ENCODE measurements at places on chromosomes 6 and 20.

GRCh38 chr6:107727096-107727757, 96.9 kb downstream of the SCML4 start:
- no peak for DNase-seq

DNA sequence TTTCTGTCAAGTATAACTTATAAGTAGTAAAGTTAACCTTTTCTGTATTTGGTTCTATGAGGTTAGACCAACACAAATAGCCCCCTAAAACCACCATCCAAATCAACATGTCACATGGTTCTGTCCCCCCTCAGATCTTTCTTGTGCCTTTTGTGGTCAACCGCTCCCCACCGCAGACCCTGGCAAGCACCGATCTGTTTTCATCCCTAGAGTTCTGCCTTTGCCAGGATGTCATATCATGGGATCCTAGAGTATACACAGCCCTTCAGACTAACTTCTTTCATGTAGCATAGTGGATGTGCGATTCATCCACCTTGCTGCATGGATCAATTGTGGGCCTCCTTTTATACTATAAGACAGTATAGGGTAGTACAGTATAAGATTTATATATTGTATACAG, 124.3 kb downstream of the BCAS1 start:
- no peak for DNase-seq

GRCh38 chr20:49360242-49360968, 82.5 kb upstream of the ZNFX1 start:
- no peak for DNase-seq

GRCh38 chr6:63732336-63732735, 96.7 kb downstream of the PHF3 start:
- no peak for DNase-seq

GRCh38 chr6:5044866-5045265, 40.3 kb upstream of the PPP1R3G start:
- DNase-seq, result no peak

DNA sequence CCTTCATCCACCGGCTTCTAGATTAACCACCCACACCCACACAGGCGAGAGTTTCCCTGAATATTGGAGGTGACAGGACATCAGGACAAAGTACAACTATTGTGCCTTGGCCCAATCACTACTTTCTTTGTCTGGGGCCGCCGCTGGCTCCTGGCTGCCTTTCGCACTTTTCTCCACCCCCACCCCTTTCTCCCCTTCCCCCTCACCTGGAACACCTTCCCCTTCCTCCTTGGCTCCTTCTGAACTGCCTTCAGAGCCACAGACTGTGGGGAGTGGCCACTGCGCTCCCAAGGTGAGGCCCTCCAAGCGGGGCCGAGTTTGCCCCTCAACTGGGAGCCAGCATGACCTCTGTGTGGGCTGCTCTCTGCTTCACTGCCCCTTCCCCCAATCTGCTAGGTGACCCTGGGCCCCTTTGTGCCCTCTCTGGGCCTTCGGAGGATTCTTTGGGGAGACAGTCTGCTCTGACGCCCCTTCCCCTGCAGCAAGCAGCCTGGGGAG, 3.0 kb upstream of the VEGFA start:
- no peak for DNase-seq

DNA sequence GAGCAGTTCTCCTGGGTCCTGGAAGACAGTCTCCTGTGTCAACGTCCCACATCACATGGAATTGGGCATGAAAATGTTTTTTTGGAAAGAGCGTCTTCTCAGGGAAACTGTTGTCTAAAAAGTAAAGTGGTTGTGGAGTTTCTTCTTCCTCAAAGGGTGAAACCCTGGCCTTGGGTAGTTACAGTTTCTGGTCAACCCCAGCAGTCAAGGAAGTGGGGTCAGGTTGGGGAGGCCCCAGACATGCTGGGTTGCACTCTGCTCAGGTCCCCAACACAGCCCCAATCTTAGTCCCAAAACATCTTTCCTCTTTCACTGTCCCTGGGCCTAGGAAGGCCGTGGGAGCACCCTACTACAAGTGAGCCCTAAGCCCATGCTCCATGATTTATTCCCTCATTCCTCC, 996 bp upstream of the NFKBIE start:
- no peak for DNase-seq

DNA sequence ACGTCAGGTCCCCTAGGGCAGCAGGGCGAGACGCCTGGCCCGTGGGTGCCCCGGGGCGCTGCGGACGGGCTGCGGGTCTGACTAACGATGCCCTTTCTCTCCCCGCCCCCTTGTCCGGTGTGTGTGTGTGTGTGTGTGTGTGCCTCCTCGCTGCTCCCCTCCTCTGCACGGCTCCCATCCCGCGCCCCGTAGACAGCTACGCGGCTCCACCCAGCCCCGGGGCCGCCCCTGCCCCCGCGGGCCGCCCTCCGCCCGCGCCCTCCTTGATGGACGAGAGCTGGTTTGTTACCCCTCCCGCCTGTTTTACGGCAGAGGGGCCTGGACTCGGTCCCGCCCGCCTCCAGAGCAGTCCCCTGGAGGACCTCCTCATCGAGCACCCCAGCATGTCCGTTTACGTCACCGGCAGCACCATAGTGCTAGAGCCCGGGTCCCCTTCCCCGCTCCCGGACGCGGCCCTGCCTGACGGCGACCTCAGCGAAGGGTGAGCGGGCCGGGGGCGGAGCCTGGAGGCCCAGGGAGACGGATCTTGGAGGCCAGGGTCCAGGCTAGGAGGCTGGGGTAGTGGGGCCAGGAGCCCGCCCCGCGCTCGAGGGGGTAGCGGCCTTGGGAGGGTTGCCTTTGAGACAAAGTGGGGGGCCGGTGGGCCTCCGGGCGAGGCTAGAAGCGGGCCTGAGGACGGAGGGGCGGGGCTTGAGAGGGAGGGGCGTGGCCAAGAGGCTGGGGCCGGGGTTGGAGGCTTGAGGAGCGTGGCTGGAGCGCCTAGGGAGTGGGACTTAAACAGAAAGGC, 5.1 kb downstream of the TP53INP2 start:
- peak; percentile 57 for DNase-seq

DNA sequence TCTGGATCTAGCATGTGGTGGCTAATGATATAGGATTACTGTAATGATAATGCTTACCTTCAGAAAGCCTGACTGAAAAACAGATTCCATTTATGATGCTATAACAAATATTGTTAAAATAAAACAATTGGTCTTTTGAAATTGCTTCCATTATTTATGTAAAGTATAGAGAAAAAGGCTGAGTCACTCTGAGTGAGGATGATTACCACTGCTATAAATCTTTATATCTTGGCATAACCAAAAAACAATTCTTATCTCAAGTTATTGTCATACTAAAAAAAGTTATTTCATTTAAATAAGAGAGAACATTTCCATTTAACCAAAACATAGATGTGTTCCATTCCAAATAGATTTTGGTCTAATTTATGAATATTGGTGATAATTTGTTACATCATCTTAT, 53.0 kb upstream of the DST start:
- no peak for DNase-seq

- no peak for DNase-seq
Observed at GRCh38 chr6:12066297-12066696, 54.2 kb downstream of the HIVEP1 start.

DNA sequence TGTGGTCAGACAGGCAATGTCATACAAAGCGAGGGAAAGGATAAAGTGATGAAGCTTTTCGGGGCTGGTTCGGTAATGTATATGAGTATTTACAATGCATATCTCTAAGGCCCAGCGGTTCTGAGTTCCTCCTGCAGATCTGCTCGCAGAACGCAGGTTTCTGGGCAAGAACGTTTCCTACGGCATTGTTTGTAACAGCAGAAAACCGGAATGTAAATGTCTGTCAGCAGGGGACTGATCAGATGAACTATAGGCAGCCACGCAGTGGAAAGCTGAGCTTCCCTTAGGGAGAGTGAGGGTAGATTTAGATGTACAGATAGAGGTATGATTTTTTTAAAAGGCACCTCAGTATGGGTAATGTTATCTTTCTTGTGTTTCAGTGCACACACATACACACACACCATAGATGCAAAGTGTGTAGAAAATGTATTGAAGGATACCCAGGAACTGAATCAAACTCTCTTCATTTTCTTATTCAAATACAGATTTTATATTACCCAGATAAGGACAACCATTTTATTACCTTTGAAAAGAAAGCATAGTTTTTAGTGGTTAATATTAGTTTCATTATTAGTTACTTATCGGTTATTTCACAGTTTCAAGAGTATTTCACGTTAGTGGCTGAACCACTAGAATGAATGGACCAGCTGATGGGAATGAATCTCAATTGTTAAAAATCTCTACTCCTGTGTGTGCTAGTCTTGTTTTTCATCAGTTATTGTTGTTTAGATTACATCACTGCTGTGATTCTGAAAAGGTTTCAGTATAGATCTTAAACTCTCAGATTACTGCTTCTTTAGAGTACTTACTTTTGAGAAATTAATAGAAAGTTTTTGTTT, 56.2 kb downstream of the SNX9 start:
- no peak for DNase-seq

DNA sequence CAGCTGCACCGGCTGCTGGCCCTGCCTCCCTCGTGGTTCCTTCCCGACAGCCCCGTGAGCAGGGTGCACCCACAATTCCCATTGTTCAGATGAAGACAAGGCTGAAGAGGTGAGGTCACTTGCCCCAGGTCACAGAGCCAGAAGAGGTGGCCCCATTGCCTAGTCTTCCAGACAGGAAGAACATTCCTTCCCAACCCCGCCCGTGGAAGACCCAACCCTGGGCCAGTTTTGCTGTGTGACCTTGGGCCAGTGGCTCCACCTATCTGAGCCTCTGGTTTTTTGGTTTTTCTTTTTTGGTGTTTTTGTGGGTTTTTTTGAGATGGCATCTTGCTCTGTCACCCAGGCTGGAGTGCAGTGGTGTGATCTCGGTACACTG, 61.7 kb downstream of the RIPOR3 start:
- no peak for DNase-seq

DNA sequence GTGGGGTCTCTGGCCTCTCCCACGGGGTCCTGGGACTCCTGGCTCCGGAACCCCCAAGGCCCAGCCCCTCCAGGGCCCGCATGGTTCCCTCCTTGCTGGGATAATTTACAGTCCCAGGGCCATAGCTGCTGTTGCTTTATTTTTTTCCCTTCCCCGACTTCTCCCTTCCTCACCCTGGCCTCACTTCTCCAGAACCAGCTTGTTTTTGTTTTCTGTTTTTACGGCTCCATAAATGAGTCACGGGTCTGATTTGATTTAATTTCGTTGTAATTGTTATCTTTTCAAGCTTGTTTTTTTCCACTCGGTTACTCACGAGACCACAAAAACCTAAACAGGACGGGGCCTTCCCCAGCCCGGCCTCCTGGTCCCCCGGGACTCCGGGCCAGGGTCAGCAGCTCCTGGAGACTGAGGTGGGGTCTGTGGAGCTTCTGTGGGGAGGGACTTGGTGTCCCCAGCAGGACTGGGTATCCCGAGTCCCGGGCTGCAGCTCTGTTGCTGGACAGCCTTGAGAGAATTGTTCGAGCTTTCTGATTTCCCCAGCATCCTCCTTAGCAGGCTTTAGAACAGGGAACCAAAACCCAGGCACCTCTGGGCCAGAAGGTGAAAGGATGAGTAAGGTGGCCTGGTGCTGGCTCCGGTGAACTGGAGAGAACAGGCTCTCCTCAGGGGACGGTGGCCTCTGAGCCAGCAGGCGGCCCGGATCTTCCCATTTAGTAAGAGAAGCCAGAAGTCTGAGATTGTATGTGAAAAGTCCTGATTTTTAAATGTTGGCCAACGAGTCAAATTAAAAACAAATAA, 94.9 kb downstream of the CEBPB start:
- DNase-seq, result no peak

GRCh38 chr6:73679009-73679408, 17.0 kb upstream of the CD109 start:
- DNase-seq, result no peak

DNA sequence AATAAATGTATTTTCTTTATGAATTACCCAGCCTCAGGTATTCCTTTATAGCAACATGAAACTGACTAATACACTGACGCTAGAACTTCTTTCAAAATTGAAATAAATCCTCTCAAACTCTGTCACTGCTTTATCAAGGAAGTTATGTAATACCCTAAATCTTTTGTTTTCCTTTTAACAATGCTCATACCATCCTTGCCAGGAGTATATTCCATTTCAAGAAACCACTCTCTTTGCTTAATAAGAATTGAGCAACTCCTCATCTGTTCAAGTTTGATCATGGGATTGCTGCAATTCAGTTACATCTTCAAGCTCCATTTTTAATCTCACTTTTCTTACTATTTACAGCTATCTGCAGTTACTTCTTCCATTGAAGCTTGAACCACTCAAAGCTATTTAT, 707.6 kb upstream of the MARCKS start:
- DNase-seq, result no peak

DNA sequence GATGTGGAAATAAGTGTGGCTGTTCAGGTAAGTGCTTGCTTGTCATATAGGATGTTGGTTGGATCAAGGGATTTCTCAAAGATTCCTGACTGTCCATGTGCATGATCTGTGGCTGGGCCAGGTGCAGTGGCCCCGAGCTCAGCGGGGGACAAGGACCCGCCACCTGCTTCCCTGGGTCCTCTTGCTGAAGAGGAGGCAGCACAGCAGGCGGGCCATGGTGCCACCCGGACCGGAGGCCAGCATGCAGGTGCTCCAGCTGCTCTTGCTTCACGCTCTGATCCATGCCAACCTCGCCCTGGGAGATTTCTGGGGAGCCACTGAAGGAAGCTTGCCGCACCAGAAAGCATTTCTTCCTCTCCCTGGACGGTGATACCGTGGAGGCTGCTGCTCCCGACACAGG, 173.8 kb downstream of the HIVEP2 start:
- DNase-seq, result no peak

DNA sequence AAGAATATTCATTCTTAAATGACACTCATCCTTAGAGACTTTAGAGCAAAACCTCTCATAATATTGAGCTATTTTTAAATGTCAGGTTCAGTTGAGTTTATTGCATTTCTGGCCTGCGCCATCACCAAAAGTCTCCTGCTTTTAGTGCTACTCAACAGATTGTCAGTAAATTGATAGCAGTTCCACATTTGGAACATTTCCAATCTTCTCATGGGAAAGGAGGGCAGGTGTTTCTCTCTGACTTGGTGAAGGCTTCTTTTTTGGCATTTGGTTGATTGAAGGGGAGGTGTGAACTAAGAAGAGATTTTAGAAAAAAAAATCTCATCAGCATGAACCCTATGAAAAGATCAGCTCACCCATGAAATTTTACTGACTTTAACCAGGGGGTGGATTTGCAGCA, 125.9 kb upstream of the INSM1 start:
- no peak for DNase-seq

DNA sequence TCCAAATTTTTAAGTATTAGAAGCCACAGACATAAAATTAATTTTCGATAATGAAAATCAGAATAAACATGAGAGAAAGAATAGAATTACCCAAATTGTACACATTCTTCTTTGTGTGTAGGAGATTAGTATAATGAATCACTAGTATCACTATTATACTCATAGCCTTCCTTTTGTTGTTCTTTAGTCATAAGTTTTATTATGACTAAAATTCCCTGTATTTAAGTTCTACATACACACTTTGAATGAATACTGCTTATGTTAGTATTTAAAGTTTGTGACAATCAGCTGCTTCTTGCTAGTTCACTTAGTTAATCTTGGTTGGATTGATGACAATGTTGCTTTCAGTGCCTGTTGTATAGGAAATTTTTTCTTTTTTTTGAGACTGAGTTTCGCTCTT, 72.7 kb downstream of the CCDC170 start:
- no peak for DNase-seq

DNA sequence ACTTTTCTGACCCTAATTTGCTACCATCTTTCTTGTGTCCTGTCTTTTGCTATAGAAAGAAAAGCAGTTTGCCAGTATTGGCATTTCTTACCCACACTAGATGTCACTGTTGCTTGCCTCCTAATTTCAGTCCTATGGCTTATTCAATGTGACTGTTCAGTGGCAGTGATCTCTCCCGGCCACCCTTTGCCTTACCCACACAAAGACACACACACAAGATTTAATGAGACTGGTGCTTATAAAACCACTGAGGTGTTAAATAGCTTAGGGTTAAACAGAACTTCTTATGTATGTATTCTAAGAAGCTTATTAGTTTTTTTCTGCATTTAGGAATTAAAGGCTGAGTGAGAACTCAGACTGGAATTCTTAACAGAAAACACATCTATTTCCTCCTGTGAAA, 233.6 kb upstream of the ASCC3 start:
- DNase-seq, result no peak

Data from stimulated activated CD8-positive, alpha-beta memory T cell treated with anti-CD3 and anti-CD28 coated beads, Interleukin-7, amount 100 ng/mL, for 4 hours (primary cell).